NCI-H2029 treated with DMSO at 0.1 percent for 48 hours (cell line): ENCODE measurements at places on chromosomes 2 and 18.

DNA sequence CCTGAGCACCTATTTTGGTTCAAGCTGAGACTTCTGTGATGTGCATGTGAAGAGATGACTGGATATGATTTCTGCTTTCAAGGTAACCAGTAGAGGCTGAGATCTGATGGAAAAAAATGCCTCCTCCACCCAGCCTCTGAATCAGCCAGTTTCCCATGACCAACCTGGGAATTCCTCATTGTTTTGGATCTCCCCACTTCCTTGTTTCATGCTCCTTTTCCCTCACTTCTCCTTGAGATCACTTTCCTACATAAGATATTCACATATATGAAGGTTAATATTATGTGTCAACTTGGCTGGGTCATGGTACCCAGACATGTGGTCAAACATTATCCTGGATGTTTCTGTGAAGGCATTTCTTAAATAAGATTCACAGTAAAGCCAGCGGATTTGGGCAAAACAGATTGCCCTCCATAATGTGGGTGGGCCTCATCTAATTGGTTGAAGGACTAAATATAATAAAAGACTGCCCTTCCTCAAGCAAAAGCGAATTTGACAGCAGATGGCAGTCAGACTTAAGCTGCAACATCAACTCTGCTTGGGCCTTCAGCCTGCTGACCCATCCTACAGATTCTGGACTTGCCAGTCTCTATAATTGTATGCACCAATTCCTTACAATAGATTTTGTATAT is 379.4 kb downstream of the TNS1 start:
- no peak for DNase-seq

GRCh38 chr18:11906926-11907874 is 917 bp downstream of the MPPE1 start:
- no peak for DNase-seq

DNA sequence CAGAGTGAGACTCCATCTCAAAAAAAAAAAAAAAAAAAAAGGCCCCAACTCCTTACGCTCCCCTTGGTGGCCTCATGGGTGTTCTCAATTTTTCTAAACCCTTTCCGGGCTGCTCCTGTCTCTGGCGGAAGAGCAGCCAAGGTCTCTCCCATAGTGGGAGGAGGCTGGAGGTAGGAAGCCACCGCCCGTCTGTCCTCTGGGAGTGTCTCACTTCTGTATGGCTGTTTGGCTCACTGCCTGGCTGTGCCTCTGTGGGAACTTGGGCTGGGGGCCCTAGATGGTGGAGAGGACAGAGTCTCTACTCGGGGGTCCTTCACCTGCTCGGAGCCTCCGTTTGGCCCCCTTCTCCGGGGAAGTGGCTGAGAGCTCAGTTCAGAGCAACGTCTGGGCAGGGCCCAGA is 245.3 kb downstream of the CELF4 start:
- no peak for DNase-seq

GRCh38 chr2:199999166-199999565 is 43.8 kb downstream of the MAIP1 start:
- no peak for DNase-seq

GRCh38 chr2:27369471-27370025 is 590 bp downstream of the EIF2B4 start:
- no peak for DNase-seq
